ENCODE measurements at places on chromosomes 16 and 17. TPM values are rescaled to one million over a fixed set of nuclear protein-coding genes. Genes with fewer than 3 reads are reported as not detected.

ATP2C2 gene
- 3.6 TPM for total RNA-seq

SLC13A2 gene
- total RNA-seq, result not detected

SLC2A4 gene
- 6.4 TPM for total RNA-seq

POLR2C gene
- total RNA-seq, result 72.5 TPM

WNT9B gene
- total RNA-seq, result not detected

NHLRC4 gene
- 0.76 TPM for total RNA-seq

TMEM114 gene
- total RNA-seq, result 1.6 TPM

EFNB3 gene
- total RNA-seq, result 16.0 TPM

MEOX1 gene
- not detected for total RNA-seq

ACACA gene
- total RNA-seq, result 160 TPM

METTL23 gene
- total RNA-seq, result 36.1 TPM

EVPLL gene
- total RNA-seq, result not detected

ZDHHC7 gene
- total RNA-seq, result 40.5 TPM

DNAAF1 gene
- 0.27 TPM for total RNA-seq

STX1B gene
- total RNA-seq, result 20.2 TPM

HOXB3 gene
- not detected for total RNA-seq

HOXB4 gene
- total RNA-seq, result not detected

SHPK gene
- 36.7 TPM for total RNA-seq

NXPH3 gene
- 3.3 TPM for total RNA-seq

DNA sequence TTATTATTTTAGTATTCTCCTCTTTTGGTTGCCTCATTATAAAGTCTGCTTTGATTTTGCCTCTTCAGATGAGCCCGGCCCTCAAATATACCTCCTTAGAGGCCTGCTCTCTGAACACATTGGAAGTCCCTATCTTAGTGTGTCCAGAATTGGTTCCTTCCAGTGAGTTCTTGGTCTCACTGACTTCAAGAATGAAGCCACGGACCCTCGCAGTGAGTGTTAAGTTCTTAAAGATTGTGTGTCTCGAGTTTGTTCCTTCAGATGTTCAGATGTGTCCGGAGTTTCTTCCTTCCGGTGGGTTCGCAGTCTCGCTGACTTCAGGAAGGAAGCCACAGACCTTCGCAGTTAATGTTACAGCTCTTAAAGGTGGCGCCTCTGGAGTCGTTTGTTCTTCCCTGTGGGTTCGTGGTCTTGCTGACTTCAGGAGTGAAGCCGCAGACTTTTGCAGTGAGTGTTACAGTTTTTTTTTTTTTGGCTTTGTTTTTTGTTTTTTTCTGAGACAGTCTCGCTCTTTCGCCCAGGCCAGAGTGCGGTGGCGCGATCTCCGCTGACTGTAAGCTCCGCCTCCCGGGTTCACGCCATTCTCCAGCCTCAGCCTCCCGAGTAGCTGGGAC is 45.8 kb upstream of the NOS2 start:
- no peak for DNase-seq

- no peak for DNase-seq
Measured at GRCh38 chr17:45225964-45226530, 4.4 kb downstream of the FMNL1 start.

- DNase-seq, result no peak
Measured at GRCh38 chr16:4972938-4973587, 14.9 kb downstream of the SEC14L5 start.

DNA sequence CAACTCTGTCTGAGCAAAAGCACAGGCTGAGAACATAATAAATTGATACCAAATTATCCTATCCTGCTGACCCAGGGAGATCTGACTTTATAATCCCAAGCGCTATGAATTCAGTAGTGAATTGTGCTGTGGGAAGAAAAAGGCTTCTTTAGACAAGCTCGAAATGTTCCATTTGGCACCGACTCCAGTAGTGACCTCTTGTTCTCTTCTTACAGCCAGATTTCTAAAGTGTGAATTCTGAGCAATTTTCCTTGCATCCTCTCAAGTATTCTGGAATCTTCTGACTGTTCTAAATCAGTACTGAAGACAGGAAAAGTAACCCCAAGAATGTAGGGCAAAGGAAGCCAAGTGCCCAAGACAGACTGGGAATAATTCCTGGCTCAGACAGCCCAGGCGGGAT is 58.2 kb downstream of the CDYL2 start:
- no peak for DNase-seq

- no peak for DNase-seq
Measured at GRCh38 chr17:66522591-66523272, 220.3 kb downstream of the PRKCA start.

DNA sequence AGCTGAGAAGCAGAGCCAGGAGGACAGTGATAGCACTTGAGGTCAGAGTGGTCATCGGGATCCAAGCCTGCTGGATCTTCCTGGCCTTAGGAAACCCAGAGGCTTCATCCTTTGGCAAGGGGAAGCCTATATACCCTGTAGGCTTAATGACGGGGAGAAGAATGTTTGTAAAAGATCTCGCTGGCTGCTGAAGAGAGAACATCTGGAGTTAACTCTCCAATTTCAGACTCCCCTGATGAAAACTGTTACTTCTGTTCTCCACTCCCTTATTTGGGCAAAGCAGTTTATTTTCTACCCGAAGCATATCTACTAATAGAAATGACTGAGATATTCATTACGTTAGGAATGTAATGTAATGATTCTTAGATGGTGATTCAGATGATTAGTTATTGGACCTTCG is 487.0 kb downstream of the CDH13 start:
- no peak for DNase-seq

DNA sequence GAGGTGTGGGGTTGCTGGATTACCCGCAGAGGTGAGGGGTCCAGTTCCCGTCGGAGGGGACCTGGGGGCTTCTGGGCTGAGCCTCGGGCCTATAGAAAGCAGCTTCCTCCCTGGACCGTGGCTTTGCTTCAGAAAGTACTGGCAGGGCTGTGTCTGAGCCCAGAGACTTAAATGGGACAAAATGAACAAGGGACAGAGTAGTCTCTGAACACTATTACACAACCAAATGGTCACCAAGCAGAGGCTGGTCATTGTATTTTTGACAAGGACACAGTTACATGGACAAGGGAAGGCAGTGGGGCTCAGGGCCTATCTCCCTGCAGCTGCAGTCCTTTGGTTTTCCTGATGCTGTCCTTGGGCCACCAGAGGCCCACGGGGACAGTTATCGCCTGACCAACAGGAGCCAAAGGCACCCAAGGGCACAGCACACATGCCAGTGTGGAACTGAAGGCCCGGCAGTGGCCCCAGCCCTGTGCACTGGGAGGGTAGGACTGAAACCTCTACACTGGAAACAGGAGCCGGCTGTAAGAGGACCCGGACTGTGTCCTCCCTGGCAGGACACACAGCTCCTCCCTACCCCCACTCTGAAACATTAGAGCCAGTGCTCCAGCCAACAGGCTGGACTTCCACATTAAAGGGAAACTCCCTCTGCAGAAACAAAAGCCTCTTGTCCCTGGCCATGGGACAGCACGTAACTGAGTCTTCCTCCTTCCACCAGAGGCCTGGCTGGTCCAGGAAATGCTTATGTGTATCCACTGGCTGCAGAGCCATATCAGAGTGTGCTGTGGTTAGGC is 26.0 kb upstream of the ERN1 start:
- DNase-seq, result no peak

- DNase-seq, result no peak
Measured at GRCh38 chr17:18136357-18136756, 27.8 kb downstream of the MYO15A start.

GRCh38 chr17:37037590-37038155 is 88.9 kb downstream of the AATF start:
- no peak for DNase-seq

GRCh38 chr16:69839798-69840409 is 77.8 kb downstream of the WWP2 start:
- no peak for DNase-seq

GRCh38 chr17:41492351-41492750 is 2.6 kb upstream of the KRT36 start:
- DNase-seq, result no peak

- DNase-seq, result no peak
Measured at GRCh38 chr17:39529455-39529854, 68.2 kb downstream of the CDK12 start.

- no peak for DNase-seq
Measured at GRCh38 chr16:11147033-11147753, 108.8 kb downstream of the SOCS1 start.

DNA sequence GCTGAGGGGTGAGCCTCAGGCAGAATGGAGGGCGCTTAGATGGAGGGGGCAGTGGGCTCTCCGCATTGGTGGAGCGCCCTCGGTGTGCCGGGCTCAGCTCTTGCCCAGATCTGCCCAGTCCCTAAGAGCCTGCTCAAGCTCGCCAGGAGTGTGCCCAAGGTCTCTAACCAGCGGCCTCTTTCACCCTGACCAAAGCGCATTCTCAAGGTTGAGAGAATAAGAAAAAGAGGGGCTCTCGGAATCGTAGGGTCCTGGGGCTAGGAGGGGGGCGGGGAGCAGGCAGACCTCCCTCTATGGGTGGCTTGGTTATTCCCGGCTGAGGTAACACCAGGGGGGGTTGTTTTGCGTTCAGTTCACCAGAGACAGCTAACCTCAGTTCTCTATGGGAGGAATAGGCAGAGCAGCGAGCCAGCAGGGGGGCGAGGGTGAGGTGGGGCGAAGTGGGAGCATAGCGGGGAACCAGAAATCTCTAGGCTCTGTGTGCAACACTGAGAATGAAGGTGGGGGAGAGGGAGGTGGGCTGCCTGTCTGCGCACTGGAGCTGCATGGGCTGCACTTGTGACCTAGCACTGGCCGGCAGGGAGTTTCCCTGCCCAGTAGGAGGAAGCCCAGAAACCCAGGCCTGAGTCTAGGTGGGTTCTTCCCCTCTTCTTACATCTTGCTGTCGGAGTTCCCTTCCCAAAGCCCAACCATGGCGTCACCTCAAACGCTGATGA is 3.0 kb downstream of the TMEM132E start:
- DNase-seq, result no peak

- DNase-seq, result no peak
Measured at GRCh38 chr16:50161950-50162349, 8.8 kb downstream of the TENT4B start.

DNA sequence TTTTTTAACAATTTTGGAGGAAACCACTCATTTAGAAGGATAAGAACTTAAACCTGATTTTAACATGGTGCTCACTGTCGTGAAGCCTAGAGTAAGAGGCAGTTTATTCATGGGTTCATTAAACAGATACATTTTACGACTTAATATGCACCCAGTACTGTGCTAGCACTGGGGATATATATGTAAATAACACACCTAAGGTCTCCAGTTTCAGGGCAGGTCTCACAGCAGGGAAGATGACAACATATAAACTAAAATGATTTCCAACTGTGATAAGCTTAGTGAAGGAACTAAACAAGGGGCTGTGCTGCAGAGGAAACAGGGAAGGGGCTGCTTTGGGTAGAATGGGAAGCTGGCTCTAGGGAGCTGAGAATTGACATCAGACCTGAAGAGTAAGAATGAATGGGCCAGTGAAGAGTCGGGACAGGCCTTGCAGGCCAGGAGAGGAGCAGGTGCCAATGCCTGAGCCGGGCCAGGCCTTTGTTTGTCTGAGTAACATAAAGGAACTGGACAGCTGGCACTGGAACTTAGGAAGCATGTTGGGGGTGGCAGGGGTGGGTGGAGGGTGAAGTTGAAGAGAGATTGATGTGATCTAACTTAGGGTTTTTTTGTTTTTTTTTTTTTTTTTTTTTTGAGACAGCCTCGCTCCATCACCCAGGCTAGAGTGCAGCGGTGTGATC is 12.1 kb downstream of the NT5M start:
- DNase-seq, result no peak

DNA sequence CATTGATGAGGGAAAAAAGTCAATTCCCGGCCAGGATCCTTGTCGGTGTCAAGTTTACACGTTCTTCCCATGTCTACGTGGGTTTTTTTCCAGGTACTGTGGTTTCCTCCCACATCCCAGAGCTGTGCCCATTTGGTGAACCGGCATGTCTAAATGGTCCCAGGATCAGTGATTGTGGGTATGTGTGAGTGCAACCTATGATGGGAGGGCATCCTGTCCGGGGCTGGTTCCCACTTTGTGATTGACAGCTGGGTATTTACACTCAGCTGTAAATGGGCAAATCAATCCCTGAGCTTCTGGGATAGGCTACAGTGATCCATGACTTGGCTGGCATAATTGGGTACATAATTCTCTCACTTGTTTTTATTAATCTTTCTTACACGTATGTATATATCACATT is 91.2 kb upstream of the IRX6 start:
- DNase-seq, result no peak

DNA sequence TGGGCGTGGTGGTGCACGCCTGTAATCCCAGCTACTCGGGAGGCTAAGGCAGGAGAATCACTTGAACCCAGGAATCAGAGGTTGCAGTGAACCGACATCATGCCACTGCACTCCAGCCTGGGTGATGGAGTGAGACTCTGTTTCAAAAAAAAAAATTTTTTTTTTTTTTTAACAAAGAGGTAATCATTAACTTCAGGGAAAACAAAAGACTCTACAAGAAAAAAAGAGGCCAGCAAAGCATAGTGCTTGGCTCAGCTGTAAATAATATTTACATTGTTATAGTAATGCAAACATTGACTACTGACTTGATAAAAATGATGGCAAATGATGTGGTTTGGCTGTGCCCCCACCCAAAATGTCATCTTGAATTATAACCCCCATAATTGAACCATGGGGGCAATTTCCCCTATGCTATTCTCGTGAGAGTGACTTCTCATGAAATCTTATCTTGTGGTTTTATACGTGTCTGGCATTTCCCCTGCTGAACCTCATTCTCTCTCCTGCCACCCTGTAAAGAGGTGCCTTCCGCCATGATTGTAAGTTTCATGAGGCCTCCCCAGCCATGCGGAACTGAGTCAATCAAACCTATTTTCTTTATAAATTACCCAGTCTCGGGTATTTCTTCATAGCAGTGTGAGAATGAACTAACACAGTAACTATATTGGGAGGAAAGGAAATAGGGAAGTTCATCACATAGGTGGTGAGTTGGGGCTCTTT is 12.7 kb upstream of the SSTR2 start:
- no peak for DNase-seq

DNA sequence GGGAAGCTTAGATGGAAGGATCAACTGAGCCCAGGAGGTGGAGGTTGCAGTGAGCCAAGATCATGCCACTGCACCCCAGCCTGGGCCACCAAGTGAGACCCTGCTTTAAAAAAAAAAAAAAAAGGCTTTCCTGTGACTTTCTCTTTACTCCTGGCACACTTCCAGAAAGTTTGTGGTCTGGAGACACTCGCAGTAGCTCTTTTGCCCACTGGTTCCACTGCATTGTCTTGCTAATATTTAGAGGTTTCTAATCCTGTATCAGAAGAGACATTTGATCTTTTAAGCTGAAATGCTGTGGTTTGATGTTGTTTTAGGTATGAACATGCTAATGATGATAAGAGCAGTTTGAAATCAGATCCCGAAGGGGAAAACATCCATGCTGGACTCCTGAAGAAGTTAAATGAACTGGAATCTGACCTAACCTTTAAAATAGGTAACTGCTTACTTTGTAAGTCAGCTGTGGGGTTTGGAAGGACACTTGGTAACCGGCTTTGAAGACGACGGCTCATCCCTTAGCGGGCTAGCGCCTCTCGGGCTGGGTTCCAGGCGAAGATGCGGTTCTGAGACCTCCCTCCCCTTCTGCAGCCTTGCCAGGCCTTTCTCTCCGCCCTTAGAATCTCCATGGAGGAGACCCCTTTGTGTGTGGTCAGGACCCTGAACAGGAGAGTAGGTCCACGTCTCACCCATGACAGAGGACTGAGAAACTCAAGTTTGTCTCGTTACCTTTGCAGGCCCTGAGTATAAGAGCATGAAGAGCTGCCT is 23.1 kb downstream of the NTAN1 start:
- DNase-seq, result no peak
